ENCODE measurements at places on chromosomes 5 and 9.

GRCh38 chr5:172731680-172732074 lies 39.3 kb downstream of the DUSP1 start:
- H3K4me3 ChIP-seq: no peak overlapping the region
- no peaks in the 10 kb centered on the region for H3K27me3 ChIP-seq
- DNase-seq: no peak

DNA sequence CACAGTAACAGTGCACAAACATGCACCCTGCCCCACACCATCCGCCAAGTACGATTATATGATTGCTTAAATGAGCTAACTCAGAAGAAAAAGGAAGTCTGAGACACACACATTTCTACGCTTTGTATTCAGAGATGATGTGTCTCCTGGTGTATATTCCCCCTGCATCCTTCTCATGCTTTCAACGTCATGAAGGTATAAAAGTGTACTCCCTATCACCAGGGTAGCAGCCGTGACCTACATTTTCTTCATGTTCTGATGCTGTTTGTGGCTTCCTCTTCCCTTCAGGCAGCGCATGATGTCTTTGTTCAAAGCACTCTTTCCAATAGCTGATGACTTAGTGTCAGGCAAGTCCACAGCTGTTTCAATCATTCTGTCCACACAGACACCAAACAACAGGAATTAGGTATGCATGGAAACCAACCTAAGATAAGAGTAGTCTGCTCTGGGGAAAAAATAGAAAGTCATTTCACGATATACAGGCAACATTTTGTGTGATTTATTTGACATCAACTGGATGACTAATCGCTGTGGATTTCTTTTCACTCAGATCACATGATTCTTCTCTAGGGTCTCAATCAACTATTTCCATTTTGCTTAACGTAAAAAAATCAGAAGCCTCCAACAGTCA lies 269.4 kb upstream of the PTGER4 start:
- H3K4me1 ChIP-seq: peaks cover 5% of the 10 kb centered on the region
- H3K27ac ChIP-seq: no peak overlapping the region
- H3K27me3 ChIP-seq: no peaks in the 10 kb centered on the region
- H3K36me3 ChIP-seq: no peaks in the 10 kb centered on the region

- H3K4me3 ChIP-seq: no peak overlapping the region
- peaks cover 69% of the 10 kb centered on the region for H3K4me1 ChIP-seq
- DNase-seq: peak; percentile 23
- peaks cover 2% of the 10 kb centered on the region for H3K36me3 ChIP-seq
Measured at GRCh38 chr5:61623401-61624069, 291.5 kb downstream of the ZSWIM6 start.

DNA sequence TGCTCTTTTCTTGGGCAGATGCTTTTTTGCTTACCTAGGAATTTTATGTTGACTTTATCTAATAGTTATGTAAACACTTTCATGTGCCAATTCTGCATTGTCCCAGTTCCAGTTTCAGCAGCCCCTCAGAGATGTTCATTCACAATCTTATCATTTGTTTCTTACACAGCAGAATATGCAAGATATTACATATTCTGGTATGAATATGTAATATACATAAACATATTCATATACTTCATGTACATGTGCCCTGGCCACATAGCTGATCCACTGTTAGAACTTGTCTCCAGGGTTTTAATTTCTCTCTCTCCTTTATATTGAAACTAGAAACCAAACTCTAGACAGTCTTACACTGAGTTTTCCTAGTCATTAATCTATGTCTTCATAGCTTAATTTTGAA lies 90.2 kb upstream of the PARP8 start:
- no peaks in the 10 kb centered on the region for H3K36me3 ChIP-seq
- H3K4me3 ChIP-seq: no peak overlapping the region
- no peak overlapping the region for H3K27ac ChIP-seq
- H3K4me1 ChIP-seq: no peaks in the 10 kb centered on the region
- no peaks in the 10 kb centered on the region for H3K27me3 ChIP-seq
- no peak for DNase-seq

DNA sequence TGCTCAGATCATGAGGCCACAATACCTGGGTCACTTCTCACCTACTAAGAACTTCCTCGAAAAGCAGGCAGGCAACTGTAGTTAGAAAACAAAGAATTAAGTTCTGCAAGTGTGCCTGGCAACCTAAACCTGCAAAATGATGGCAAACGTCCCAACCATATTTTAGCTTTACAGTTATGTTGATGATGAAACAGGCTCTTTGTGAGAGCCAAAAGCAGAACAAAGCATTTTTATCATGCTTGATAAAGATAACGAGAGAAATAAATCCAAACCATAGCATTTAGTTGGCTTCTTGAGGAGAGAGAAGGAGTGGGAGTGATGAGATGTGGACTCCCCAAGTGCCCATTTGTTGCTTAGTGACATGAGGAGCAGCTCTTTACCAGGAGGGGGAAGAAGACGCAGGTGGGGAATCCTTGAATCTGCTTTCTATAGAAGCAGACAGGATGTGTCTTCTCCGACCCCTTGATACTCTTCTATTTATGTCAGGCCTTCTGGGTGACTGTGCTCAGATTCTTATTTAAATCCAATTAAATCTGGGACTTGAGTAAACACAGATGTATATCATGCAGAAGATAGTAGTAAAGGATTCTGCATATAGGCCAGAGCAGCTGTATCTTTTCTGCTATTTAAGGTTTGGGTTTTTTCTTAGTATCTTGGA lies 221.2 kb downstream of the TMEM167A start:
- H3K4me3 ChIP-seq: no peak overlapping the region
- no peaks in the 10 kb centered on the region for H3K27me3 ChIP-seq
- H3K36me3 ChIP-seq: no peaks in the 10 kb centered on the region

DNA sequence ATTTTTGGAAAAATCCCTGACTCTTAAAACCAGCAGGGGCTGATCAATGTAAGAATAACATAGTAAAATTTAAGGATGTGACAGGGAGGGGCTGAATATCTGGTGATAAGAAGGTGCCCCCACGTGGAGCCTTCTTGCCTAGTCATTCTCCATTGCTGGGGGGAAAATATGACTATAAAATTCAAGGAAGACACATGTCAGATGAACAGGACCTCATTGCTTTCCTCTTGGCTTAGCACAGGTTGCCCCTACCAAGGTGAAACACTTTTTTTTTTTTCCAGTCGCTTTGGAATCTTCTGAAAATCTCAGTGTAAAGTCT lies 310.9 kb downstream of the EFNA5 start:
- H3K27ac ChIP-seq: no peak overlapping the region
- no peaks in the 10 kb centered on the region for H3K36me3 ChIP-seq
- no peak overlapping the region for H3K4me3 ChIP-seq
- H3K27me3 ChIP-seq: no peaks in the 10 kb centered on the region
- peaks cover 7% of the 10 kb centered on the region for H3K4me1 ChIP-seq

DNA sequence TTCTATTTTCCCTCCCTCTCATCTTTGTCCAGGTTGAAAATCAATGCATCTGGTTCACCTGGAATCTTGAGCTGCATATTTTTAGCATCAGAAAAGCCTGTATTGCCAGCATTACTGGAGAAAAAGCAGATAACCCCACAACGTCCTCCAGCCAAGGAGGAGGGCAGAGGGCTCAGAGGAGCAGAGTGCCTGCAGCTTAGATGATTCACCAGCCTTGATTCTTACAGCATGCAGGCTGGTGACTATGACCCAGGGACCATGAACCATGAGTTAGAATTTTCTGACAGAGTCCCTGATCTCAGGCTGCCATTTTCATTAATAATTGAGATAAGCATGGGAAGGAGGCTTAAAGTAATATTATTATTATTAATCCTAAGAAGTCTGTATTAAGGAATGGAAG lies 278.2 kb downstream of the BRINP1 start:
- H3K4me1 ChIP-seq: no peaks in the 10 kb centered on the region
- no peak for DNase-seq

GRCh38 chr5:152813526-152813925 lies 408.4 kb upstream of the NMUR2 start:
- no peaks in the 10 kb centered on the region for H3K4me1 ChIP-seq
- no peak overlapping the region for H3K27ac ChIP-seq
- no peak overlapping the region for H3K4me3 ChIP-seq
- peaks cover 3% of the 10 kb centered on the region for H3K36me3 ChIP-seq

DNA sequence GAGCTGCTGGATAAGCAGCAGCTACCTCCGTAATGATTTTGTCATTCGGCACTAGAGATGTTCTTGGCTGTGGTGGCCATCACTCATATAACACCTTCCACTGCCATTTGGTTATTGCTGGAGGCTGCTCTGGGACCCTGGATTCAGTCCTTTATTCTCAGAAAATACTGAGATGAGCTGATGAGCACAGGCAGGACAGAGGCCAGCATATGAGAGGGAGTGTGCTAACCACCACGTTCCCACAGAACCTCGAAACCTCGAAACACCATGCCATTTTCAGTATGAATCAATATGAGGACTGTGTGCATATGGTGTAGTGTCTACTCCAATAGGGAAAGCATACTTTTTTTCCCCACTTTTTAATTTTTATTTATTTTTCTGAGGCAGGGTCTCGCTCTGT lies 56.6 kb downstream of the ADAM19 start:
- no peak overlapping the region for H3K4me3 ChIP-seq
- no peaks in the 10 kb centered on the region for H3K36me3 ChIP-seq
- no peaks in the 10 kb centered on the region for H3K4me1 ChIP-seq
- DNase-seq: no peak
- no peak overlapping the region for H3K27ac ChIP-seq

DNA sequence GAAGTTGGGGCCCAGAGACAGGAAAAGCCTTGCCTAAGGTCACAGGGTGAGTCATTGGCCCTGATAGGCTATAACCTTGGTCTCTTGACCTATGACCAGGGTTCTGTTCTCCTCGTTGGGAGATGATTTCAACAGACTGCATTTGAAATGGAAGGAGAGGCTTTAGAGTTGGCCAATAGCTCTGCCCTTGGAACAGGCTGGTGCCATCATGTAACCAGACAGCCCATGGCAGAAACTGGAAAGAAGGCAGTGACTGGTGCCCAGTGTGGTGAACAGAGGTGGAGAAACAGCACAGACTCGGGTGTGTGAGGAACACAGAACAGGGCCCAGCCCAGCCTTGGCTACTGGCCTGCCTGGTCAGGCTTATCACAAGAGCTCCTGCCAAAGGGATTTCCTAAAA lies 109.8 kb upstream of the SLC25A48 start:
- H3K27ac ChIP-seq: no peak overlapping the region
- H3K4me1 ChIP-seq: peaks cover 14% of the 10 kb centered on the region
- no peak overlapping the region for H3K4me3 ChIP-seq
- peaks cover 16% of the 10 kb centered on the region for H3K27me3 ChIP-seq

- no peaks in the 10 kb centered on the region for H3K4me1 ChIP-seq
- H3K4me3 ChIP-seq: no peak overlapping the region
- no peak overlapping the region for H3K27ac ChIP-seq
- peaks cover 16% of the 10 kb centered on the region for H3K36me3 ChIP-seq
- no peaks in the 10 kb centered on the region for H3K27me3 ChIP-seq
Measured at GRCh38 chr5:6644794-6645241, 11.6 kb downstream of the SRD5A1 start.

GRCh38 chr5:150263801-150264621 lies 25.6 kb downstream of the CAMK2A start:
- H3K4me3 ChIP-seq: no peak overlapping the region
- H3K27me3 ChIP-seq: peaks cover 10% of the 10 kb centered on the region
- no peak for DNase-seq
- no peaks in the 10 kb centered on the region for H3K36me3 ChIP-seq
- H3K27ac ChIP-seq: peak overlapping the region; percentile 76
- H3K4me1 ChIP-seq: peaks cover 14% of the 10 kb centered on the region

DNA sequence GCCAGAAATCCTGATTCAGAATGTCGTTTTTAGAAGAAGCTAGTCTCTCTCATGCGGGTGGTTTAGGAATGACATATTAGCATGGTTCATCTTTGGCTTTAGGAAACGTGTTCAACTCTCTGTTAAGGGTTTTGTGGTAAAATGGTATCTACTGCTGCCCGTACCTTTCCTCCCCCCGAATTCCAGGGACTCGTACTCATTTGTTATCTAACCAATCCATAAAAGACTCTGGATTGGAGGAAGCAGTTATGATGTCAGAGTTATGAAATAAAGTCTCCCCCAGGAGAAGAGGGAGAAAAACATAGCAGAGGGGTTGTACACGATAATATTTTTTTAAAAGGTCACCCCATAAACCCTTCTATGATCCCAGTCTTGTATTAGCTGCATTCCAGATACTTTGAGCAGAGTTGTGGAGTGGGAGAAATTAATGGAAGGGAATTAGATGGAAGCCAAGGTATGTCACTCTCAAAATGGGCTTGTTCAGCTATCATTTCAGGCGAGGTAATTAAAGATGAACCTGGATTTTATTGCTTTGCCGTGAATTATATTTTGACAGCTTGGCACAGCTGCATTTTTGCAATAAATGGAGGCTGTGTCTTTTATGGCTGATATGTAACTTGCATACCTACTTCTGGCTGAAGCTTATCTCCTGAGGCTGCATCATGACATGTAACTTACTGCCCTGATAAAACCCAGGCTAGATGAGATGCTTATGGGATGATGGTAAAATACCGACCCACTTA lies 31.3 kb downstream of the RAI14 start:
- peaks cover 5% of the 10 kb centered on the region for H3K36me3 ChIP-seq
- DNase-seq: no peak
- H3K27me3 ChIP-seq: no peaks in the 10 kb centered on the region
- no peak overlapping the region for H3K4me3 ChIP-seq
- no peak overlapping the region for H3K27ac ChIP-seq

GRCh38 chr9:94079236-94079635 lies 5.0 kb upstream of the PTPDC1 start:
- no peak overlapping the region for H3K27ac ChIP-seq
- H3K36me3 ChIP-seq: peaks cover 4% of the 10 kb centered on the region
- H3K27me3 ChIP-seq: no peaks in the 10 kb centered on the region
- peaks cover 15% of the 10 kb centered on the region for H3K4me1 ChIP-seq
- DNase-seq: no peak

- H3K4me3 ChIP-seq: no peak overlapping the region
- no peak for DNase-seq
- no peaks in the 10 kb centered on the region for H3K36me3 ChIP-seq
- H3K27me3 ChIP-seq: peaks cover 4% of the 10 kb centered on the region
- H3K27ac ChIP-seq: no peak overlapping the region
Measured at GRCh38 chr5:42572313-42572712, 149.1 kb downstream of the GHR start.

GRCh38 chr9:73284377-73284776 lies 132.7 kb downstream of the ANXA1 start:
- DNase-seq: no peak
- no peaks in the 10 kb centered on the region for H3K36me3 ChIP-seq
- no peaks in the 10 kb centered on the region for H3K27me3 ChIP-seq

- peaks cover 4% of the 10 kb centered on the region for H3K36me3 ChIP-seq
- no peak overlapping the region for H3K4me3 ChIP-seq
- no peak overlapping the region for H3K27ac ChIP-seq
- peaks cover 8% of the 10 kb centered on the region for H3K27me3 ChIP-seq
Measured at GRCh38 chr5:123124126-123124858, 35.3 kb downstream of the PRDM6 start.

GRCh38 chr5:158873104-158873503 lies 226.6 kb downstream of the EBF1 start:
- no peaks in the 10 kb centered on the region for H3K27me3 ChIP-seq
- no peak overlapping the region for H3K27ac ChIP-seq
- peaks cover 34% of the 10 kb centered on the region for H3K4me1 ChIP-seq
- H3K36me3 ChIP-seq: no peaks in the 10 kb centered on the region
- H3K4me3 ChIP-seq: no peak overlapping the region

- H3K27me3 ChIP-seq: no peaks in the 10 kb centered on the region
- peak overlapping the region; percentile 45 for H3K27ac ChIP-seq
- peaks cover 23% of the 10 kb centered on the region for H3K4me1 ChIP-seq
- H3K36me3 ChIP-seq: no peaks in the 10 kb centered on the region
- H3K4me3 ChIP-seq: peak overlapping the region; percentile 94
Measured at GRCh38 chr5:140399979-140400729, 1.5 kb upstream of the ANKHD1 start.

Measured in neural crest cell (in vitro differentiated cells).